Fibroblast of villous mesenchyme (primary cell): ENCODE measurements at places on chromosomes 6 and 20. TPM values are rescaled to one million over a fixed set of nuclear protein-coding genes. Genes with fewer than 3 reads are reported as not detected.

Gene RSPH9
- 0.86 and 0.97 TPM in 2 replicates for total RNA-seq

Gene DSP
- total RNA-seq = 28.1 and 33.2 TPM in 2 replicates

Gene ZBP1
- not detected in 2 replicates for total RNA-seq

Gene SAMD10
- total RNA-seq = 0.64 and 1.3 TPM in 2 replicates

Gene FABP7
- total RNA-seq = not detected in 2 replicates

Gene HLA-DRA
- not detected in 2 replicates for total RNA-seq

Gene SCGN
- not detected in 2 replicates for total RNA-seq

Gene RNF39
- total RNA-seq = not detected in 2 replicates

Gene RBBP8NL
- not detected in 2 replicates for total RNA-seq

Gene CPXM1
- total RNA-seq = 7.4 and 10.8 TPM in 2 replicates

Gene C2
- total RNA-seq = 1.3 and 2.3 TPM in 2 replicates

Gene PPP1R14C
- not detected in 2 replicates for total RNA-seq

Gene DEFB113
- total RNA-seq = not detected in 2 replicates

Gene EPB41L1
- total RNA-seq = 9.1 and 12.6 TPM in 2 replicates

Gene ZGPAT
- 19.4 and 20.3 TPM in 2 replicates for total RNA-seq

Gene TLDC2
- total RNA-seq = 0.32 TPM in 1 of 2 replicates, not detected in the other

Gene TRDN
- not detected in 2 replicates for total RNA-seq

Gene TRERF1
- total RNA-seq = 6.4 and 6.5 TPM in 2 replicates

Gene TUBB2B
- 4.8 and 5.2 TPM in 2 replicates for total RNA-seq

Gene OPN5
- not detected in 2 replicates for total RNA-seq

Gene PLG
- not detected in 2 replicates for total RNA-seq

Gene HMGCLL1
- under 0.01 and 0.43 TPM in 2 replicates for total RNA-seq

Gene ADGB
- total RNA-seq = not detected in 2 replicates

Gene AVP
- total RNA-seq = not detected in 2 replicates
